ENCODE measurements at places on chromosomes 11 and 22.

DNA sequence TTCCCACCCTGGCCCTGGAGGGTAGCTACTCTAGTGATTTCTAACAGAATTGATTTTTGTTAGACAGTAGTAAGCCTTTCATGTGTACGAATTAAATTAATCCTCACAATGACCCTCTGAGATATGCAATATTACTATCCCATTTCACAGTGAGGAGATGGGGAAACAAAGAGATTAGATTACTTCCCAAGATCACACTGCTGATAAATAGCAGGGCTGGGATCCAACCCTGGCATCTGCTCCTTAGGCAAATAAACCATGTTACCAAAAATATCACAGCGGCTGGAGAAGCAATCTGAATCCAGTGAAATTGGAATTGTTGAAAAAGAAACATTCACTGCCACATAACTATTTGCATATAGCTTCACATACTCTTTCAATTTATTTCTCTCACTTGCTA is 12.8 kb upstream of the CAVIN3 start:
- no peak for DNase-seq

DNA sequence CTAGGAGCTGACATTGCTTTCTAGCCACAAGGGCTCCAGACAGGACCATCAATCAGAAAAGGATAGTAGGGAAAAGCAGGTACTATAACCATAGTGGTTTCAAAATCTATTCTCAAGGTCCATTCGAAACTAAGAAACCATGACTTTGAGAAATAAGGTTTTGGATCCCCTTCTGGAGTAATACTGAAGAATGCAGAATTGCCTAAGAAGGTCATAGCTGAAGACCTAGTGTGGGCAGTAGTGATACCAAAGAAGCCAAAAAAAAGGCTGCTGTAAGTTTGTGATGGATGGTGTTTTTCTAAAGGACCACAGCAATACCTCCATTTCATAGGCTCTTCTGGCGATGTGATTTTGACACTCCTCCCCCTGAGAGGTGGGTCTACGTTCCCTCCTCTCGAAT is 163.1 kb downstream of the MAML2 start:
- no peak for DNase-seq

- no peak for DNase-seq
Measured at GRCh38 chr11:60762851-60763691, 6.4 kb downstream of the MS4A15 start.

GRCh38 chr22:37419969-37420685 is 7.2 kb downstream of the ELFN2 start:
- DNase-seq = no peak

- no peak for DNase-seq
Measured at GRCh38 chr11:56089697-56090096, 3.4 kb upstream of the OR8I2 start.

- DNase-seq = no peak
Measured at GRCh38 chr11:61617515-61617914, 36.6 kb upstream of the SYT7 start.

- DNase-seq = peak; percentile 39
Measured at GRCh38 chr11:108697872-108698473, 33.1 kb downstream of the DDX10 start.

DNA sequence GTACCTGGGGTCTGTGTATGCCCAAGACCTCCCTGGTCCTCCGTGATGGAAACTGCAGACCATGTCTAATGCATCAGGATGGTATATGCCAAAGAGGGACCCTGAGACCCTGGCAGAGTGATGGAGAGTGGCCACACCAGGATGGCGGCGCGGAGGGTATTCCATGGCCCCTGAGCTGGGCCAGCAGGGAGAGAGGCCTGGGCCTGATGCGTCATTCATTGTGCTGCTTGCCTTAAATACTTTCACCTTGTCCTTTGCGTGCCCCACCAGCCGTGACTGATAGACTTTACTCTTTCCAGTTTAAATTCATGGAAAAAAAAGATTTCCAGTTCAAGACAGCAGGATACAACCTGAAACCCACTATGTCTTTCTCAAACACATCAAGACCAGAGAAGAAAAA is 5.6 kb upstream of the NDUFV1 start:
- no peak for DNase-seq

DNA sequence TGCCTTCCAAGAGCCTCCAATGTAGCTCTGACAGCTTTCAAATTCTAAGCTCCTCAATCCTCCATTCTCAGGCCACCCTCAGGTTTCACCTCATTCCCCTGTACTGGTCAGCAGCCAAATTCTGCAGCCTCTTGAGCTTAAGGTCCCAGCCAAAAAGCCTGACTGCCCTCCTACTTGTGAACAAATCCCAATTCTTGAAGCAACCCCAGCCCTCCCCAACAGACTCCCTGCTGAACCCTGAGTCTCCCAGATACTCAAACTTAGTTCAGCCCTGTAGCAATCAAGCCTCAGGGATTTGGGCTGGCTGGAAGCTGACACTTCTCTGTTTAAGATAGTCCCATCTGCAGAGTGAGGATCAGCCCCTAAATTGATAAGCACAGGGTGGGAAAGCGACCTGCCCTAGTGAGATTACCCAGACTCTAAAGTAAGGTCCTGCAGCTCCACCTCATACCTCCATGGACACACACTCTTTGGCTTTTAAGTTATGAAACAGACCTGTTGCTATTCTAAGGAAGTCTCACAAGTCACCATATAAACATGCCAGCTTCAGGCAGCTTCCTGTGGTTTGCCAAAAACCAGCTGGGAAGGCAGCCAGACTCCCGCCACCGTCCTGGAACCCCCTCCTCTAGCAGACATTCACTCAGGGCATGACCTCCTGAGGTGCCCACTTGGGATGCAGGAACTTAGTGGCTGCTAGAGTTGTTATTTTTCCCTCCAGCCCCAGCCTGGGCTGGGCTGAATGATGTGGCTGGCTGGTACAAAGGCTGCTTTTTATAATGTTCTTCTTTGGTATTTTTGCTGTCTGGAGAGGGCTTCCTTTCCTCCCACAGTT is 82.5 kb upstream of the PICALM start:
- no peak for DNase-seq

DNA sequence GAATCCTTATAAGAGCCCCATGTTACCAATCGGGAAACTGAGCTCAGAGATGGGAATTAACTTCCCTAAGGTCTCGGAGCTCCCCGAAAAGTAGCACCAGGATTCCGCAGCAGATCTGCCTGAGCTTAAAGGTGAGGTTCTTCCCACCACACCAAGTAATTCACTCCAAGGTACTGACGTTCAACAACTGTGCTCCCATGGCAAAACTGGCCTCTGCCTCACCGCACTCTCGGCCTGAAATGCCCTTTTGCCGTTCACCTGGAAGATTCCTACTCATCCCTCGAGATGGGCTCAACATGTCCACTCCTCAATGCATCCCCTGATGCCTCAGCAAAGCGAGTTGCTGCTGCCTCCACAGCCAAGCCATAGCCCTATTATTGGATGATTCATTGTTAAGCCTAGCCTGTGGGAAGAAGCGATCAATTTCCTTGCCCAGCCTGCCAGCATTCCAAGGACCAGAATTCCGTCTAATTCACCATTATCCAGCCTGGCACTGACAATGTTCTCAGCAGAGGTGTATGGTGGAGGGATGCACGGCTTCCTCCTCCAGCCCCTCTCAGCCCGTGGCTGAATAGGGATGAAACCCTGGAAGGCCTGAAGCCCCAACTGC is 4.2 kb downstream of the PLAAT3 start:
- DNase-seq = no peak

DNA sequence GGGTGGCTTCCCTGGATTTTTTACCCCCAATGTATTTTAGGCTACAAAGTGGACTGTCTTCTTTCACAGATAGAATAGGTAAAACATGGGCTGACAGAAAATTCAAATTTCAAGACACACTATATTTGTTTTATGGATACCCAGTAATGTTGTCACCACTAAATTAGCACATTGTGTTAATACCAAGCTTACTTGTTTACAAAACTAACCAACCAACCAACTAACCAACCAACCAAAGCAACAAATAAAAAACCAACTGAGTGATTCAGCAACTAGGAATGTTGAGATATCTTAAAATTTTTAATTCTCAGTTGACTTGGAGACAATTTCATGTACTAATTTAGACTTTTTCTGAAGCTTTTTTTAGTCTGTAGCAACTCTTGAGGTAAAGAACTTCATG is 69.3 kb upstream of the CTSC start:
- no peak for DNase-seq

- DNase-seq = no peak
Measured at GRCh38 chr22:44848296-44848741, 95.9 kb downstream of the ARHGAP8 start.

GRCh38 chr22:39525658-39525975 is 5.3 kb downstream of the ATF4 start:
- no peak for DNase-seq

- no peak for DNase-seq
Measured at GRCh38 chr11:65014726-65015227, 817 bp downstream of the ARL2 start.

- no peak for DNase-seq
Measured at GRCh38 chr11:68120273-68121066, 718 bp downstream of the CHKA start.

DNA sequence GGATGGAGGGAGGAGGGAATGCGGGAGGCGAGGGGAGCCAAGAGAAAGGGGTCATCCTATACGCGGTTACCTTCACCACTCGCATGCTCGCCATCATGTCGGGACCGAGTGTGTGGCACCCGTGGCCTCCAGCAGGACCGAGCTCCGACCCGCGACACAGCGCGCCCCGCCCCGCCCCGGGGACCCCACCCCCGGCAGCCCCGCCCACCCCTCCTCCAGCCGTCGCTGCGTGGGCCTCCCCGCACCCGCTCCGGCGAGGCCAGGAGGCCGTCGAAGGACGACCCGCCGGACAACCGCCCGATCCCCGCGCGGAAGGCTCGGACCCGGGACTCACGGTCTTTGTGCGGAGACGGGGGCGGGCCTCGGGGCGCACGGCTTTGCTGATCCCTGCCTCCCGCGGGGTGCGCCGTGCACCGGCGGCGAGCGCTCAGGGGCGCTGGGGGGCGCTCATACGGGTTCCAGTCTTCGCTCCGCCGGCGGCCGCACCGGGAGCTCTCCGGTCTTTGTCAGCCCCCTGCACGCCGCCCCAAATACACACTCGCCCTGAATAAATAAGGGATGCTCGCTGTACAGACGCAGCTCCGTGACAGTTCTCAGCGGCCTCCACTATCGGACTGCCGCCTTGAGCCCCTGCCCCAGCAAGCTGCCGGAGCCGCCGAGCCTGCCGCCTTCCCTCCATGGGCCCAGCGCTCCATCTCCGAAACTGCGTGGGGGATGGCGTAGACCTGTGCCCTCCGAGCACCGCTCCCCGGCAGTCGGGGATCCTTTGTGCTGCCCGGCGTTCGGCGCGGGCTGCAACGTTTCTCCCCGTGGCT is at the start of gene UBE2L6:
Gene UBE2L6 (minus strand): TSS at position 158 of the 815 bp plus-strand sequence. CDS start 61 bp downstream, at position 97.
- peak; percentile 31 for DNase-seq

DNA sequence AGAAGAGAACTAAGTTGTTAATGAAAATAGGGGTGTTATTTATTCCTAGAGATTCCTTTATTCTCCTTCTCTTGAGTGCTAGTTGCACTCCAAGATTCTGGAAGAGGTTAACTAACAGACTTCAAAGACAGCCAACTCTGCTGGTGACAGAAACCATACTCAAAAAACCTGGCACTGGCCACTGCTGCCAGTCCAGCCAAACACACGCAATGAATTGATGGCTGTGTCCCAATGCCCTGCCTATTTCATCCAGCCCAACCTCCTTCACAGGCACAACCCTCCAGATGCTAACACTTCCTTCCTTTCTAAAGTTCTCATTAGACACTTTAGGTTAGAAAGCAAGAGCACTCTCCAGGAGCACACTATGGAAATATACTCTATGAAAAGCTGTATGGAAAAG is 150.8 kb upstream of the C11orf58 start:
- DNase-seq = no peak

GRCh38 chr22:39556970-39557841 is 13.3 kb upstream of the CACNA1I start:
- no peak for DNase-seq

DNA sequence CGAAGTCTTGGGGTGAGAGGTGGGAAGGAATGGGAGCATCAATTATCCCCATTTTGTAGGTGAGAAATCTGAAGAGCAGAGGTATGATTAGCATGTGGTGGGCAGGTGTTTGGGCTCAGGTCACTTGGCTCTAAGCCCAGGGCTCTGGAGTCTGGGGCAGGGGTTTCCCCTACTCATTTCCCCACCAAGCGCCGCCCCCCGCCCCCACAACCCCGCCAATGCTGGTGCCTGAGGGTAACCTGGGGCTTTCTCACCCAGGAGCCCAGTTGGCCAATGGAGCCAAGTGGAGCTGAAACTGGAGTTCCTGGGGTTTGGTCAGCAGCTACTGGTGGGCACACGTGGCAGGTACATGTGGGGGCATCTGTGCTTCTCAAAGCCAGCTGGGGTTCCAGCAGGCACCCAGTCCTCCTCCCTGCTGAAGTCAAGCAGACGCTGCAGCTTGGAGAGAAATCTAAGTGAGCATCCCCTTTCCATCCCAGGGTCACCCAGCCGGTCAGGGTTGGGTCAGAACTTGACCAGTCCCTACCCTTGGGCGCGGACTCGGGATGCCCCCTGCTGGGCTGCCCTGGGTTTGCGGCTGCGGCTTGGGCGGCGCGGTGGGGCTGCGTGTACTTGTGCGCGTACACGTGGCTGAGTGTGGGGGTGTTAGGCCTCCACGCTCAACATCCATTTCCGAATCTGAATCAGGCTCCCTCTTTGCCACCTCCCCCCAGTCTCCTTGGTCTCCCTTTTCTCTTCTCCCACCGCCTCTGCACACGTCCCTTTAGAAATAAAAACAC is 1.7 kb upstream of the CHRM1 start:
- DNase-seq = no peak

GRCh38 chr22:49014227-49015201 is 813.2 kb downstream of the BRD1 start:
- no peak for DNase-seq

- no peak for DNase-seq
Measured at GRCh38 chr22:44360668-44361381, 48.1 kb upstream of the SHISAL1 start.

- DNase-seq = no peak
Measured at GRCh38 chr22:38291201-38291777, 18.5 kb upstream of the TMEM184B start.

DNA sequence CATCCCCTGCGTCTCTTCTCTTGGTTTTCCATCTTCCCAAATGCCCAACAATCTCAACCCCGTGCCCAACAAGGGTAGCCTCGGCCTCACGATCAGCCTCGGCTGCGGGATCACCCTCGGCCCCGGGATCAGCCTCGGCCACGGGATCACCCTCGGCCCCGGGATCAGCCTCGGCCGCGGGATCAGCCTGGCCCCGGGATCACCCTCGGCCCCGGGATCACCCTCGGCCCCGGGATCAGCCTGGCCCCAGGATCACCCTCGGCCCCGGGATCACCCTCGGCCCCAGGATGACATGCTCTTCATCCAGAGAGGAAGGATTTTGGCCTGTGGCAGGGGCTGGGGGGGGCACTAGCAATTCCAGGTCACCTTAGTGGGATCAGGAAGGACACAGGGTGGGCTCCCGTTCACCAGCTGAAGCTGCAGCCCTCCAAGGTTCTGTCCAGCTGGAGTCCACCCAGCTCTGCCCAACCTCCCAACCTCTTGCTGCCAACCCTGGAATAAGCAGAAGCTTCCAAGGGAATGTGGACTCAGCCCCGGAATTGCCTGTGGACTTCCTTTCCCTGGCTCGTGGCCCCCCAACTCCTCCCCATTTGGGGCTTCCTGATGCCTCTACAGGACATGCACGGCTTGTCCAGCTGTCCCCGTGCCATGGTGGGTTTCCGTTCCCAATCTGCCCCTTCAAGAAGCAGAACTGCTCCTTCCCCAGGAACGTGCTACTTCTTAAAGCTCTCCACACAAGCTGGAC is 6.2 kb downstream of the ALG12 start:
- DNase-seq = no peak

All from NCI-H187 (cell line).